ENCODE measurements at places on chromosomes 2 and 18. TPM values are rescaled to one million over a fixed set of nuclear protein-coding genes. Genes with fewer than 3 reads are reported as not detected.

DNA sequence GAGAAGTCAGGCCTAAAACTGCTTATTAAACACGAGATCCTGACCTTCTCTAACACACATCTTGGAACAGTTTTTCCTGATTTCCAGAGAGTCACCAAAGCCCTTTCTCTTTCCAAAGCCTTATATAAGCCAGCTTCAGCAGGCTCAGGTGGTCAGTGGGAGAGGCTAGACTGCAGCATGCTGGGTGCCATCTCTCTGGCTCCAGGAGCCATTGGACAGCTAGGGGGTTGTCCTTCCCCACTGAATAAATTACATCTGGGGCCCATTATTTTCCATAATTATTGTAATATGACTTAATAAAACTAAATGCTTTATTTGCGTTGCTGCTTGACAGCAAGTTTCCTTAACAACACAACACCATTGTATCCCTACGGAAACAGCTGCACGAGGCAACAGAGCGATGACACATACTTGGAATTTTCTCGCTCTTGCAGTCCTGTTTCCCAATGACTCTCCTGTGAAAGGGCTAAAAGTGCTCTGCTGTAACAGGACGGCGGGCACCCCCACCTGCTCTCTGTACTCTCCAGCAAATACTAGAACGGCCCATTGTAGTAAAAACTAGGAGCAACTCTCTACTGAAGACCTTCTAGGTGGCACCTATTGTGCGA lies 160.6 kb downstream of the RNF144A start:
- DNase-seq, result no peak
- no peaks in the 10 kb centered on the region for H3K4me1 ChIP-seq
- no peak overlapping the region for H3K27ac ChIP-seq
- H3K4me3 ChIP-seq, result no peak overlapping the region
- H3K27me3 ChIP-seq, result no peaks in the 10 kb centered on the region

- H3K27me3 ChIP-seq, result peaks cover 3% of the 10 kb centered on the region
- no peaks in the 10 kb centered on the region for H3K4me1 ChIP-seq
- H3K4me3 ChIP-seq, result no peak overlapping the region
- no peaks in the 10 kb centered on the region for H3K36me3 ChIP-seq
- no peak for DNase-seq
Observed at GRCh38 chr2:182179176-182179575, 193.5 kb downstream of the PPP1R1C start.

GRCh38 chr2:54577944-54578647 lies 122.0 kb downstream of the SPTBN1 start:
- no peak for DNase-seq
- H3K27ac ChIP-seq, result no peak overlapping the region
- H3K27me3 ChIP-seq, result no peaks in the 10 kb centered on the region
- H3K4me1 ChIP-seq, result peaks cover 50% of the 10 kb centered on the region
- H3K36me3 ChIP-seq, result peaks cover 4% of the 10 kb centered on the region
- H3K4me3 ChIP-seq, result no peak overlapping the region

- no peak overlapping the region for H3K4me3 ChIP-seq
- H3K36me3 ChIP-seq, result no peaks in the 10 kb centered on the region
- no peak overlapping the region for H3K27ac ChIP-seq
- no peak for DNase-seq
- peaks cover 3% of the 10 kb centered on the region for H3K4me1 ChIP-seq
Observed at GRCh38 chr2:26712486-26713465, 20.3 kb downstream of the KCNK3 start.

- peaks cover 25% of the 10 kb centered on the region for H3K4me1 ChIP-seq
- no peaks in the 10 kb centered on the region for H3K27me3 ChIP-seq
- no peaks in the 10 kb centered on the region for H3K36me3 ChIP-seq
- no peak overlapping the region for H3K27ac ChIP-seq
Observed at GRCh38 chr2:85433511-85434089, 15.1 kb downstream of the SH2D6 start.

GRCh38 chr18:21451851-21452250 lies 148.7 kb downstream of the ESCO1 start:
- H3K4me1 ChIP-seq, result no peaks in the 10 kb centered on the region
- no peak for DNase-seq
- no peaks in the 10 kb centered on the region for H3K36me3 ChIP-seq
- no peaks in the 10 kb centered on the region for H3K27me3 ChIP-seq
- no peak overlapping the region for H3K27ac ChIP-seq
- H3K4me3 ChIP-seq, result no peak overlapping the region

DNA sequence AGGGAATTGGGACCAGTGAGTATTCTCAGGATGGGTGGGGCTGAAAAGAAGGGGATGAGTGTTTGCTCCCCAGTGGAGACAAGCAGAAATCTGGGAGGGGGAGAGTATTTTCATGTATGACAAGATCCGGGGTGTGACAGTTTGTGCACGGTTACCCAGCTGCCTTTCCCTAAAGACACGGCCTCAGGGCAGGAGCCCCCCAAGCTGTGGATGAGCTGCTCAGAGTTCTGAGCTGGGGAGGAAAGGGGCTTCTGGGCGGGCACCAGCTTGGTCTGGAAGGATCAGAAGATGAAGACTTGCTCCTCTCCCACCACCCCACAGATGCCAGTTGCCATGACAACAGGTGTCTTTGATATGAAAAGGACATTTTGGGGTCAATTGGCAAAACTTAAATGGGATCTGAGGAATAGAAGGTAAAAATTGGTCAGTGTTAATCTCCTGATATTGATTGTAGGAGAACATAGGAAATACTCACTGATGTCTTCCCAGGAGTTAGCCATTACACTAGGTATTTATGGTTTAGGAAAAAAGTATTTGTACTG lies 29.2 kb downstream of the ZCCHC2 start:
- no peaks in the 10 kb centered on the region for H3K27me3 ChIP-seq
- no peak overlapping the region for H3K4me3 ChIP-seq

DNA sequence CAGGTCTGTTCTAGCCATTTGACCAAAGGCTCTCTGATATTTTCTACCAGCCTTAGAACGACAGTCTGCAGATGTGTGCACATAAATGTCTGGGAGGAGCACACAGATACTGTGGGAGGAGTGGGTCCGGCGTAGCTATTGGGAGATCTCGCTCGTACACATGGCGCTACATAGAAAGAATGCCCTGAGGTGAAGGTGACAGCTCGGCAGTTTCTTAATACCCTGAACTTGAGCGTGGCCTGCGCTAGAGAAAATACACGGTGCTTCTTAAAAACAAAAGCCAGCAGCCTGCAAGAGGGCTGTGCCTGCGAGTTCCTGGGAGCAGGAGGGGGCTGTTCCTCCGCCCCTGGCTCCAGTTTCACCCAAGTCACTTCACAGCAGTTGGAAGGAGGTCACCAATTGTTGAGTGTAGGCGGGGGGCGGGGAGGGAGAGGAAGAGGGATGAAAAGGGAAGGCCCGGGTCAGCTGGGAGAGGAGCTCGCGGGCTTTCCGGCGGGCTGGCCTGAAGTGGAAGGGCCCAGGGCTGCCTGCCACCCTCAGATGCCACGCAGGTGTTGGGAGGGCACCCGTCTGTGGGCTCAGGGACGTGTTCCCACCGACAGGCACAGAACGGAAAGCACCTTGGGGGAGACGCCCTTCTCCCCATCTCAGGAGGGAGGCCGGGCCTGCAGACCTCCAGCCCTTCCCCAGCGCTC lies 124.7 kb upstream of the ZNF516 start:
- peaks cover 26% of the 10 kb centered on the region for H3K4me1 ChIP-seq
- H3K27ac ChIP-seq, result peak overlapping the region; percentile 70
- H3K36me3 ChIP-seq, result no peaks in the 10 kb centered on the region
- H3K27me3 ChIP-seq, result no peaks in the 10 kb centered on the region
- DNase-seq, result no peak
- H3K4me3 ChIP-seq, result no peak overlapping the region

DNA sequence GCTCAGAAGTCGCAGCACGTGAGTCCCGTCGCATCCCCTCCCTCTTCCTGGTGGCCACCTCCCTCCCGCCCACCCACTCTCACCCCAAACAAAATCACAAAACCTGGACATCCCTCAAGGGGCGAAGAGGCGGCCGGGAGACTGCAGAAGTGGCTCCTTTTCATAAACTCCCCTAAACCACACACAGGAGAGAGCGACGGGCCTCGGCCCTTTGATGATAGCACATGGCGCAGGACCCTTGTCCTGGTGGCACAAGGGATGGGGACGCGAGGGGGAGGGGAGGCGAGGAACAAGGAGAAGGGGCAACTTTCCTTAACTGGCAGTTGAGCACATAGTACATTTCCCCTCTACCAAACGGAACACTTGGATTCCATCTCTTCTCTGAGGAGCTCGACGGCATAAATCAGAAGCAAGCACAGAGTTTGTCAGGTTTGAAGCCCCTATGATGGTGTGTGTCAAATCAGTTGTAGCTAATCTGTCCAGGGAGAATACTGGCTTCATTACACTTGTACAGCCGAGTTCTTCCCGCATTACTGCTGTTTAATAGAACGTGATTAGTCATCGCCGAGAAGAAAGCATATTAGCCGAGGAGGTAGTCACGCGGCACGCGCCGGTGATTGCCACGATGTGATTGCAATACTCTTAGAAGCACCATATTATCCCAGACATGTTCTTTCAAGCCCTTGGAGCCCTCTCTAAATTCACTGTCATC lies 43.8 kb downstream of the GBX2 start:
- no peak for DNase-seq
- H3K4me1 ChIP-seq, result no peaks in the 10 kb centered on the region
- H3K27me3 ChIP-seq, result no peaks in the 10 kb centered on the region
- peaks cover 3% of the 10 kb centered on the region for H3K36me3 ChIP-seq
- H3K27ac ChIP-seq, result no peak overlapping the region

GRCh38 chr2:162282765-162283425 lies 35.6 kb downstream of the IFIH1 start:
- no peak for DNase-seq
- H3K27ac ChIP-seq, result no peak overlapping the region
- H3K4me3 ChIP-seq, result no peak overlapping the region
- peaks cover 4% of the 10 kb centered on the region for H3K36me3 ChIP-seq
- H3K27me3 ChIP-seq, result no peaks in the 10 kb centered on the region

- no peaks in the 10 kb centered on the region for H3K36me3 ChIP-seq
- no peak overlapping the region for H3K27ac ChIP-seq
- no peaks in the 10 kb centered on the region for H3K27me3 ChIP-seq
- DNase-seq, result no peak
- H3K4me3 ChIP-seq, result no peak overlapping the region
Observed at GRCh38 chr2:4873364-4873763, 818.8 kb upstream of the SOX11 start.

DNA sequence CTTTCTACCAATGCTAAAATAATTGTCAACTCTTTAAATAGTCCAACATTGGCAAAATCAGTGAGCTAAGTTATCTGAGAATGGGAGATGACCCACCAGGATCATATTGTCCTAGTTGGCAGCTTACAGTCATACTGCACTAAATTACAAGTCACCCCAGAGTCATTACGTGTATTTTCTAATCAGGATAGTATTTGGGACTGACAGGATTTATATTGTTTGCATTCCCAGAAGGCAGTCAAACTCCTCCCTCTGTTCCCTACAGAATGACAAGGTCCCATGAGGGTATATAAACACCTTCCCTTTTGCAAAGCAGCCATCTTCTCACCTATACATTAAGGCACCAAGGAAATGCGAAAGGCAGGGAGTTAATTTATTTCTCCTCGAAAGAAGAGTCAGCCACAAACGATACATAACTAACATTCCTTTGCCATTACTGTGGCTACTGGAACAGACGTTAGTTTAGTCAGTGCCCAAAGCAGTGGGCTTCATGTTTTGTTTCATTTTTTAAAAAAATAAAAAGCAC lies 125.3 kb downstream of the ANTXR1 start:
- peaks cover 27% of the 10 kb centered on the region for H3K4me1 ChIP-seq
- no peaks in the 10 kb centered on the region for H3K27me3 ChIP-seq
- peak overlapping the region; percentile 45 for H3K27ac ChIP-seq
- peak; percentile 23 for DNase-seq
- H3K36me3 ChIP-seq, result peaks cover 1% of the 10 kb centered on the region
- peak overlapping the region; percentile 26 for H3K4me3 ChIP-seq

- no peak overlapping the region for H3K27ac ChIP-seq
- peaks cover 5% of the 10 kb centered on the region for H3K27me3 ChIP-seq
- H3K36me3 ChIP-seq, result no peaks in the 10 kb centered on the region
- H3K4me3 ChIP-seq, result no peak overlapping the region
- no peak for DNase-seq
Observed at GRCh38 chr2:64516651-64517510, 7.2 kb upstream of the AFTPH start.

- H3K27ac ChIP-seq, result no peak overlapping the region
- H3K4me1 ChIP-seq, result no peaks in the 10 kb centered on the region
- H3K27me3 ChIP-seq, result no peaks in the 10 kb centered on the region
- H3K4me3 ChIP-seq, result no peak overlapping the region
- DNase-seq, result no peak
Observed at GRCh38 chr2:57890464-57890863, 156.1 kb upstream of the VRK2 start.

Gene FAM228A
- polyA plus RNA-seq, result not detected

Gene ITGB6
- polyA plus RNA-seq, result 174 TPM

Gene PTPN2
- polyA plus RNA-seq, result 23.7 TPM

Gene SRD5A2
- 0.04 TPM for polyA plus RNA-seq

Gene GALNT13
- polyA plus RNA-seq, result not detected

Gene EIF2AK2
- polyA plus RNA-seq, result 38.2 TPM

Gene FTCDNL1
- polyA plus RNA-seq, result 1.1 TPM

Gene CAB39
- 77.1 TPM for polyA plus RNA-seq

Gene GTF2A1L
- not detected for polyA plus RNA-seq

Gene HTRA2
- polyA plus RNA-seq, result 30.8 TPM

Gene RBM44
- 0.03 TPM for polyA plus RNA-seq

Data from keratinocyte (primary cell).